ENCODE measurements at places on chromosomes 4 and X.

GRCh38 chr4:93263166-93263565, 565.4 kb upstream of the ATOH1 start:
- peak; percentile 19 for DNase-seq

DNA sequence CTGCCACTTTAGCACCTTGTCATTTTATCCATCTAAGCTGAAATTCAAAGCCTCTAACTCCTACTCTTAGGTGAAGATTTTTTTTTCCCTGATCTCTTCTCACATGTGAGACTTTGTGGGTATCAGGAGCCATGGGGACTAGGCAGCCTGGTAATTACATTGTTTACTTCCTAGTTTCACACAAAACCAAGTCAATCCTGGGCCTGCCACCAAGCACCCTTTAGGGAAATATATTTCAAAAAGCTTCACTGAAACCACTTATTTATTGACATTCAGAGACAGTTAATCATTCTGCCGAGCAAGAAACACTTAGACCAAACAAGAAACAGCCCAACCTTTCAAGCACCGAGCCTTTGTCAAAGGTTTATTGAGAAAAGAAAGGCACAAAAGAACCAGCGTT, 200.0 kb downstream of the RELL1 start:
- DNase-seq: no peak

DNA sequence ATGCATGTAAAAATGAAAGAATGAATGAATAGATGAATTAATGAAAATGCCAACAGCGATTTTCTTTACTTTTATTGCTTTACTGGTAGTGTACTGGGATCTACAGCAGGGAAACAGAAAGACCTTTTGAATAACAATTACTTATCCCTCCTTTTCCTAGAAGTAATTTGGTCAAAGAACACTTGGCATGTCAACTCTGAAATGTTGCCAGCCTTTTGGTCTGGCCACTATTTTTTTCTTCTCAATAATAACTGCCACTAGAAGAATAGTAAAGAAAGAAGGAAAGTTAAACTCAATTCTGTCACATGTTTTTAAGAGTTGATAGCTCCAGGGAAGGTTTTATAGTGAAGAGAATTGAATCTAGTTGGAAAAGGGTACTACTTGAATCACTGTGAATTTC, 52.9 kb downstream of the EPHA5 start:
- DNase-seq: no peak

GRCh38 chr4:31647786-31648185, 927.6 kb downstream of the PCDH7 start:
- DNase-seq: no peak

- DNase-seq: no peak
Observed at GRCh38 chrX:119990556-119991004, 47.0 kb upstream of the NKAP start.

DNA sequence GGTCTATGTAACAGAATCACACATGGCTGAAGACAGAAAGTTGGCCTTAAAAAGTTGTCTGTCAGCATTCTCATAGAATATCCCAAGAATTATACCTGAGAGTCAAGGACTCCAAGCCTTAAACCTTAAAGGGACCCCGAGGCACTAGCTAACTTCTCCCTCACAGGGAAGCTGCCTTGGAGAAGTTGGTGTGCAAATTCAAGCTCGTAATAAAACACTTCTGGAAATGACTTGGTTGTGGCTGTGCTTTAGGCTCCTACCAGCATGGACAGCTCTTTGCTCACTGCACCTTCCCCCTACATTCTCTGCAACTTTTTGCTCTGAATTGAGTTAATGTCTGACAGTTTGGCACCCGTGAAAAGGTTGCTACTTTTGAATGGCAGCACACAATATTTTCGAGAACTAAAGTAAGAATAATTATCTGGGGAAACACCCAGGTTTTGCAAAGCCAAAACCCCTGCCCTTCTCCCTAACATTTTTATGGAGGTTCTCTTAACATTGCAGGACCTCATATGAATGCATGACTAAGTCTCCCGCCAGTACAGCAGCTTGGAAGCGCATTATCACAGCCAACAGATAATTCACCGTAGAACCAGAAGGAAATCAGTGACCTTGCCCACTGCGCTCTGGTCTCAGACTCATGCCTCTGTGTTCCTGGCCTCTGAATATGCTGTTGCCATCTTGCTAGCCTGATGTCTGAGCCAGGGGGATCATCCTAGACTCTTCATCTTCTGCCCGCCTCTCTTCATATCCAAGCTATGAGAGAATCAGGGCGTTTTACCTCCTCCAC, 91.0 kb downstream of the MGST2 start:
- no peak for DNase-seq

DNA sequence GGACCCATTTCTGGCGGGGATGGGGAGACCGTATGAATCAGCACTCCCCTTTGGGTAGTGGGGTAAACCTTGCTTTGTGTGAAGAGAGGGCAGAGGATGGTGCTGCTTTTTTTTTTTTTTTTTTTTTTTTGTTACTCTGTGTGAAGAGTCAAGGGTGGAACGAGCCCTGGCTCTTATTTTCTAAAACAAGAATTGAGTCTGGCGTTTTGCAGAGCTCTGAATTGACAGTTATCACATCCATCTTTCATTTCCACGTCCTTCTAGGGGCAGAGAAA, 1.2 kb downstream of the SLAIN2 start:
- no peak for DNase-seq

DNA sequence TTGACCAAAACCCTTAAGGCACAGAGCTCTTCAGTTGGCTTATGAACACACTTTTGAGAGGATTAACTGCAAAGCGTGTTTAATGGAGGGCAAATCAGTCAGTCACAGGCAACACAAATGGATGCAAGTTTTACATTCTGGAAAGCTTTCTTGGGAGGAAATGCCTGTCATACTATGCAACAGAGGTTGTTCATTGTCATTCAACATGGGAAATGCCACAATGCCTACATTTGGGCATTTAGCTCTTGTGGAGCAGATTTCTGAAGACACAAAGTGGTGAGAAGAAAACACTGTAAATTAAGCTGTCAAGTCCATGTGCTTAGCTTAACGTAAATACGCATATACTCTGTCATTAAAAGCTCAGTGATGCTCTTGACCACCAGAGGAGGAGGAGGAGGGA, 41.1 kb downstream of the CBLL2 start:
- DNase-seq: no peak

DNA sequence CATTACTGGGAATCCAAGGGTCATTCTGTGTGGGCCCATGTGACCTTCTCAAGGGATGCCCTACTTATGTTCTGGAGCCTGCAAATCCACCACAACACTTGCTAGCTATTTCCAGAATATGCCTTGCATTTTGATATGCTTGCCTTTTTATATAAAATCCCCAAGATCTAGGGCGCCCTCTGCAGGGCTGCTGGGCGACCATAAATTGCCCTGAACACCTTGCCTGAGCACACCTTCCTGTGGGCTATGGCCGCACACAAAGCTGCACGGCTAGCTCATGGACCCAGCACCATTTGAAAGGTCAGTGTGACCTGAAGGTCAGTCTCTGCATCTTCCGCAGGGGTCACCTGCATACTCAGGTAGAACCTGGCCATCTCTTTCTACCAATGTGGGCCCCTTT, 311.7 kb downstream of the NLGN4X start:
- no peak for DNase-seq

DNA sequence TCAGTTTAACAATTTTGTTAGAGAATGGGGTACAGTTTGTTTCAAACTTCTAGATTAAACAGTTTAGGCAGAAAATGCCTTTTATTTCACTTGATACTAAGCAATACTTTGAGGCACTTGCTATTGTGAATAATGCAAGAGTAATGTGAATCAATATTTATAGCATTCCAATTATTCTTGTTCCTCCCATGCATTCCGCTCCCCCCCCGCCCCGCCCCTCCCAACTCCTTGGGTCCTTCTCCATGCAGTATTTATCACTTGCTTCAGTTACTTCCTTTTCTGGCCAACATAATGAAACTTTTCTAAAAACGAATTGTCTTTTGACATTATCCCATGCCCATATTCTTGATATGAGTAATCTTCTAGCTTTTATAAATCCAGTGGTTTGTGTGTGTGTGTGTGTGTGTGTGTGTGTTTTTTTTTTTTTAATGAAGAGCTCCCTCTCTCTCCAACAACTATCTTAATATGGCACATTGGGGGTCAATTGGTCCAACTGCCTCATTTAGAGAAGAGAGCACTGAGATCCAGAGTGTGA, 1.6 kb downstream of the BANK1 start:
- no peak for DNase-seq
